ELR (cell line): ENCODE measurements at places on chromosomes 1 and 21.
A peak's percentile ranks its signal among the peaks of the same experiment; 100 is the strongest.

- DNase-seq: no peak
Observed at GRCh38 chr1:61284936-61285335, 202.6 kb downstream of the NFIA start.

DNA sequence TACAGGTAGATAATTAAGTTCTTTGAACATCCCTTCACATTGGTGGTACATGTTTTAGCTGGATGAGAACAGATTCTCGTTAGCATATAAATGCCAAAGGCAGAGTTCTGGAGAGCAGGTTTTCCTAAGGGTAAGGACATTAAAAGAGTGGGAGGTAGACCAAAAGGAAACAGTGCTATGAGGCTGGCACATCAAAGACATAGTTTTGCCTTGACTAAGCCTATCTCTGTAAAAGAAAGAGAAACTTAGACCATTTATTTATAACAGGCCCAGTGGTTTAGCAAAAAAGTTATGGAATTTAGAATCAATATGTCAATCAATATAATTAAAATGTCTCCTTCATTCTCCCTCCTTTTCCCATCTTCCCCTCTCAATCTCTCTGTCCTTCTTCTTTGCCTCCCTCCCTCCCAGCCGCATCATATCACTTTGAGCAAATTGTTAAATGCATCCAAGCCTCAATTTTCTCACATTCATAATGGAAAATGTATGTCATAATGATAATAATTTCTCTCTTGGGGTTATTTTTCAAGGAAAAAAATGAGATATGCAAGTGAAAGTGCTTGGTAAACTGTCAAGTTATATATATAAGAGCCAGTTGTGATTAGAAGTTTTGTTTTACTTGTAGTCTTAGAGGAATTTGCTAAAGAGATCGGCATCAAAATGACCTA lies 209.9 kb upstream of the SGIP1 start:
- DNase-seq: peak; percentile 36

GRCh38 chr21:44550807-44551206 lies 498 bp downstream of the KRTAP10-2 start:
- DNase-seq: no peak

DNA sequence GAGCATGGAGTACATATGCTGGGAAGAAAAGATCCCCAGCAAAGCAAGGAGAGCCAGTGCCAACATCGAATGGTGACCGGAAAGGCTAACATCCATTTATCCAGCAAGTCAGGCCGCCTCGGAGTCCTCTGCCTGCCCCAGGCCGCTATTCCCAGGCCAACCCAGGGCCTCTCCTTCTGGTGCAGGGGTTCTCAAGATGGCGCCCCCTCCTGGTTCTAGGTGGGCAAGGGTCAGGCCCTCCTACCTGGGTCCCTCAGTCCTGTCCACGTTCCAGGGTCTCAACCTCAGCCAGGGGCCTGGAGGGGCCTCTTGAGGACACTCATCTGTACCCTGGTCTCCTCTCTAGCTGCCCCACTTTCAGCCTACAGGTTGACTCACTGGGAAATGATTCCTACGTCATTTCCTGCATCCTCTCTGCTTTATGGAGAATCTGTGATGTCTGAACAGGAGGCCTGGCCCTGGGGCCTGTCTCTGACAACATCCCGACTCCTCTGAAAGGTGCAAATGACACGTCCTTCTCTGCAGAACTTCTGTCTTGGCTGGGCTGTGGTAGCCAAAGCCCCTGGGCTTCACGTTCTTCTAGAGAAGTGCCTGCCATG lies 145.3 kb downstream of the PSMG1 start:
- peak; percentile 55 for DNase-seq

- no peak for DNase-seq
Observed at GRCh38 chr1:196577386-196577785, 30.9 kb downstream of the KCNT2 start.

GRCh38 chr1:113391649-113392271 lies 1.4 kb downstream of the MAGI3 start:
- peak; percentile 8 for DNase-seq

DNA sequence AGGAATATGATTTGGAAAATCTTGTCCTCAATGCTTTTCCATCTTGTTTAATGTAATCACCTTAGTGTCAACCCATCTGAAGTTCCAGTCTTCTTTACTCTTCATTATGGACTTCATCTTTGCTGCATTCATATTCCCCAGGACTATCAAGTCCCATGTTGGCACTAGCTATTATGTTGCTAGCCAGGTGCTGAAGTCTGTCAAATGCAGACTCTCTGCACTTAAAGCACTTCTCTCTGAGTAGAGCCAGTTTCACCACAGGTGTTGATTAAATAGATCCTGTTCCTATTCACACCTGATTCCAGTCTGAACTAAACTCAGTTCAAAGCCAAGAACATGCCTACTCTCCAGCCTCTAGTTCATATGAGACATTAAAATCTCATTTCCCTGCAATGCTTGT lies 75.0 kb upstream of the PKN2 start:
- no peak for DNase-seq

DNA sequence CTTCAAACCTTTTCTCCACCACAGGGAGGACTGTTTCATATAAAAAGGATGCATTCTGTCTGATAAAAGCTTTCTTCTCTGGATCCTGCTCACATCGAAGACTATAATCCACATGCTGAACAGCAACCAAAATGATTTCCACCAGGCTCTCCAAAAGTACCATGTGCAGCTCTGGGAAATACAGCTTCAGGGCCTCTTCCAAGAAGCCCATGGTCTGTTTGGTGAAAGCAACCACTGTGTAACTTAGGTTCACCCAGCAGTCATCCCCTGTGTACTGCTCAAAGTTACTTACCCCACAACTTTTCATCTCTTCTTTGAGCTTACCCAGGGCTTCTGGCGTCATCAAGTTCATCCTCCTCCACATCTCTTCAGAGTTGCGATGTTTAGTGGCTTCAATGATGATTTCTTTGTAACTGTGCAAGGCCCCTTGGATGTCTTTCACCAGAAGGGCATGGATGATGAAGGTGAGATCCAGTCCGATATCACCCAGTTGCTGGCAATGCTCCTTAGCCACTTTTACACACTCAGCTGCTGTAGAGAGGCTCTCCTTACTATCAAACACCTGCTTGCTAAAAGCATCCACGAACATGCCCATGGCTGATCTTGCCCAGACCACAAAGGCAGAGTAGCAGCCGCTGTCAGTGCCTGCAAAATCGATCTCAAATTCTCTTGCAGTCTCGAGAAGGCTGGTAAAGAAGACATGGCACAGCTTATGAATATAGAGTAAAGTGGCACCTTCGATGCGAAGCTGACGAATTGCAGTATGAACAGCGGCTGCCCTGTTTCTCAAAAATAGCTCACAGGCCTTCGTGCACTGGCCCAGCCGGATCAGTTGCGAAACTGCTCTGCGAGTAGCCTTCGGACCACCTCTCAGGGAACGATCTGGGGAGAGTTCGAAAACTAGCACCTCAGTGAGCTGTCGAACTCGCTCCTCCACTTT lies 1.7 kb downstream of the EXOC8 start:
- DNase-seq: no peak

- DNase-seq: no peak
Observed at GRCh38 chr1:107871687-107872395, 93.1 kb downstream of the VAV3 start.

DNA sequence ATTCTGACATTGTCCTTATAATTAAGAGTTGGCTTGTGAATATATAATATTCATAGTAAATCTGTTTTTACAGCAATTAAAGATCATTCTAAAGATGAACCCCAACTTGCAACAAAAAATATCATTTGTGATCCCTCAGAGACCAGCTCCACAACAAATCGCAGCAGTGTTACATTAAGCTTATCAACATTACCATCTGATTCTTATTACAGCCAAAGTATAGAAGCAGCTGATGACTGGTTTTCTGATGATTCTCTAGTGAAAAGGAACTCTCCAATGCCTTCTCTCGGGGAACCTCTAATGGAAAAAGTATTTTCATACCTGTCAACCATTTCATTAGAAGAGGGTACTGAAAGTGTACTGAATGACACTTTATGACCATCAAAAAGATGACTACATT lies 45.4 kb downstream of the C1orf185 start:
- no peak for DNase-seq

GRCh38 chr1:2554621-2555387 lies 1.4 kb upstream of the TNFRSF14 start:
- peak; percentile 30 for DNase-seq

DNA sequence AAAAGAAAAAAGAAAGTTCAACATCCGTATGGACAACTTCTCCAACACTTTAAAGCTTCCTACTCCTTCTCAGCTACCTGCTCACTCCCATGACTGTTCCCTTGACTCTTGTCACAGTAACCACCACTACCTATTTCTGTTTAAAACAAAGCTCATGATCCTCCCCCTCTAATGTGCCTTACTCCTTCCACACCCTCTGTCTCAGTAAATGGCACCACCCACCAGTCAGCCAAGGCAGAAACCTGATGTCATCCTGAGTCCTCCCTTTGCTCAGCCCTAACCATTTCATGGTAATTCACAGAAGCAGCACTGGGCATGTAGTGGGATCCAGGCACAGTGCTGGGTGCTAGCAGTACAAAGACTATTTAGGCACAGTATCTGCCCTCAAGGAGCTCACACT lies 63.0 kb upstream of the PPM1J start:
- DNase-seq: no peak

DNA sequence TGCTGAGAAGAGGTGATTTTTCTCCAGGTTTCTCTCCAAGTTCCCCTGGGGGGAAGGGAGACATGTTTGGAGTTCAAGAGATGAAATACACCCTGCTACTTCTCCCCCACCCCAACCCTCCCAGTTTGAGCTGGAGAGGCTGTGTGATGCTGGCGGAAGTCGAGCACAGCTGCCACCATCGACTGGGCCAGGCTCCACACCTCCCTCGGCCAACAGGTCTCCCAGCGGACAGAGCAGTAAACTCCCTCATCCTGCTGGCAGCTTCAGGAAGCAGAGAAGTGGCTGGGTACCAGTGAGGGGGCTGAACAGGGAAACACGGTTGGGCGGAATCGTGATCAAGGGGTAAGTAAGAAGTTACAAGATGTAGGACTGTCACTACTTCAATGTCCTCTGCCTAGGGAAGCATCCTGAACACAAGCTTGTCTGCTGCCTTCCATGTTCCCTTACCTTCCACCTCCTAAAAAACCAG lies 6.6 kb upstream of the NHLH1 start:
- DNase-seq: no peak

DNA sequence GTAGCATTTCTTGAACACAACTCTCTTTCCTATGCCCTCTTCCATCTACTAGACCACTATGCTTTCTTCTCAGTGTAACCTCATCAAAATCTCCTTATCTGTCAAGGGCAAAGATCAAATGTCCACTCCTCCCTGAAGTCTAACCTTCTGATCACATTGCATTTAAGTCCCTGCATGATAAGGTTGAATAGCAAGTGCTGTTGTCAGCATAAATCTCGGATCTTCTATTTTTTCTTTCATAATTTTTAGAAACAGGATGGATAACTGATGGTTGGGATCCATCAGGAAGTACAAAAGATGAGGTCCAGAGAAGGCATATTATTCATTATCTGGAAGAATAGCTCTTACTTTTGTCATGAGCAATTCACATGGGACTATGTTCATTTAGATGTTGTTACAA lies 41.0 kb downstream of the KCNT2 start:
- DNase-seq: no peak

DNA sequence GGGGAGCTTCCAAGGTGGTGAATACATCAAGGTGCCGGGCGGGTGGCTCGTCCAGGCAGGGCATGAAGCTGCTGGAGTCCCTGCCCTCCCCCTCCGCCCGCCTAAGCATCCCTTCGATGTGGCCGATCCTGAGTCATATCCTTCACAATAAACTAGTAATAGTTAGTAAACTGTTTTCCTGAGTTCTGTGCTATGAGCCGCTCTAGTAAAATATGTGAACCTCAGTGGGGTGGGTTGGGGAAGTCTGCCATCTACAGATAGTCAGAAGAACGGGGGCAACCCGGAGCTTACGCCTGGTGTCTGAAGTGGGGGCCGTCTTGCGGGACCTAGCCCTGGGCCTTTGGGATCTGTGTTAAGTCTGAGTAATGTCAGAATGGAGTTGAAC lies 21.6 kb downstream of the C2CD2 start:
- peak; percentile 97 for DNase-seq

DNA sequence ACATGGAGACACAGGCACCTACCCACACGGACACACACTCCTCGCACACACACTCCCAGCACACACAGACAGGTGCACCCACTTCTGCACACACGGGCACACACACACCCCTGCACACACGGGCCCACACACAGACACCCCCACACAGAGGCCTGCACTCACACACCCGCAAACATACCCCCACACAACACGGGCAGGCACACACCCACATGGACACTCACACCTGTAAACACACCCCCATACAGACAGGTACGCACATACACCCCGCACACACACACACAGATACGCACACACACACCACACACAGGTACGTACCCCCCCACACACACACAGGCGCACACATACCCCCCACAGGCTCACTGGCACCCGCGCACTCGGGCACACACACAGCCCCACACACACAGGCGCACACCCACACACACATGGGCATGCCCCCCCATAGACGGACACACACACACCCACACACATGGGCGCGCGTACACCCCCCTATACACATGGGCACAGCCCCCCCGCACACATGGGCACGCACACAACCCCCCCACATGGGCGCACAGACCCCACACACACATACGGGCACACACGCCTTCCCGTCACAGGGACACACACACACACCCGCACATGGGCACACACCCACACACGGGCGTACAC lies 6.1 kb downstream of the ATAD3A start:
- DNase-seq: no peak

DNA sequence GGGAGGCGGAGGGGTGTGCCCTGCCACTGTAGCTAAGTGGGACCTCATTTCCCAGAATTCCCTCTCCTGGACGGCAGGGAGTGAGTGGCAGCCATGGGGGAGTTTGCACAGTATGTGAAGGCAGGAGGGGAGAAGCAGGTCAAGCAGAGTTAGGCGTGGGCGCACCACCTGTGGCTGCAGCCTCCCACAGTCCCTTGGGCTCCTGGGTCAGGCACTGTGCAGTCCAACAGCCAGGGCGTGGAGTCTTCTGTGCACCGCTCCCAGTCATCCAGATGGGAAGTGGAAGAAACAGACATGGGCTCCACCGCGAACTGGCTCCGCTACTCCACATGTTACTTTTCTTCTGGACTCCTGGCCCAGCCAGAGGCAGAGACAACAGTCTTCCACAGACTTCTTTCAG lies 85.4 kb upstream of the TIAM1 start:
- DNase-seq: no peak

DNA sequence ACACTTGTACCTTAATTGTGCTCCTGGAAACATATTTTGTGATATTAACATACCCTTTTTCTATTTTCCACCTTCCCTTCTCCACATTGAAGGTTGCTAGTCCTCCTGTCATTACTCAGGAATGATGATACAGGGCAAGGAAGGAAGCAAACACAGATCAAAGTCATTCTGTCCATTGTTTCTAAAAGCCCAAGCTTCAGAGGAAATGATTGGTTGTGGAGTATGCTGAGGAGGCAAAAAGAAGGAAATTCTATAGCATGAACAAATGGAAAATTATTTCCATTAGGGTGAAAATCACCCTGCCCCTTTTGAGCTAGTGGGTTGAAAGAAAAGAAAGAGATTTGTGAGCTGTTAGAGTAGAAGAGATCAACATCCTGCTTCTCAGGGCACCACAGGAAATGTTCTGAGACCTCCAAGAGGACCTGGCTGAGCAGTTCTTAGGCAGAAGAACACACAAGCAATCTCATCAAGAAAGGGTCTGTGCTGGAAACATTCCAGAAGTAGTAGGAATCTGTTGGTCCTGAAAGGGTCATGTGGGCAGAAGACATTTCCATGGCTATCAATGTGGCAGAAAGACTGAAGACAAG lies 29.0 kb upstream of the PRRX1 start:
- peak; percentile 56 for DNase-seq
